Fibroblast of skin of scalp (primary cell): ENCODE measurements at places on chromosomes 2 and 18.

DNA sequence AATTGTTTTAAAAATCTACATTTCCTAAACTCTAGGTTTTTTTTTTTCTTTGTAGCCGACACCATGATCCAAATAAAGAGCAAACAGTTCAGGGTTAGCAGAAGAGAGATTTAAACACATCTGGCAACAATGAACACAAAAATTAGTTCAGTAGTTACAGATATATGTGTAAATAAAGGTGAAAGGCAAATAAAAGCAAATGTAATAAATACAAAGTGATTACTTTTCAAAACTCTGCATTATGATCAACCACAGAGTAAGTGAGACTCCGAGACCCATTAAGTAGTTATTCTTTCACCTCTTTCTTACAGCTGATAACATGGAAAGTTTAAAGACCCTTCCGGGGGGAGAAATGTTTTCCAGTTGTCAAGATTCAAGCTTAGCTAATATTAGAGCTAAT lies 716 bp downstream of the CALCRL start:
- DNase-seq, result no peak

DNA sequence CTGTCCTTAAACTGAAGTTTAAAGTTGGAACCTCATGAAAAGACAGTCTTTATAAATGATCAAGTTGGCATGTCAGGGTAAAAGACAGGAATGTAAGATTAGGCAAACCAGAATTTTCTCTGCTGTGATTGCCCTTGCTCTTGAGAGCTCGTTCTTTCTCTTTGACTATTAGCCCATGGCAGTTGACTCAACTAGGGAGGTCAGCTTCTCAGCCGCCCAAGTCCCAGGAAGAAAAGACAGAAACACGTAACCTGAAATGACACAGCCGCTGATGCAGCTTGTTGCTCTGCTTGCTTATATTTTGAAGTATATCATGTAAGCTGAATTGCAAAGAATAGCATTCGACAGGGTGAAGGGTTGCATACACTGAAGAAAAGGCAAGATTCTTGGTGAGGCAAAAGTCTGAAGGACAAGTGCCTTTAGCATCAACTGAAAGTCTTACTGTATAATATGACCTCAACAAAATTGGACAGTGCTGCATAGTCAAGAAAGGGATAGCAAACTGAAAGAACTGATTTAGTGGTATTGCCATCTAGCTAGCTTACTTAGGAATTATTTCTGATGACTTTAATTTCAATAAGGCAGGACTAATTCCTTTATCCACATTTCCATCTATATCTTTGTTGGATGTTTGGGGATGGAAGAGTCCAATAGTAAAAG lies 54.7 kb downstream of the ARHGAP15 start:
- DNase-seq, result no peak

DNA sequence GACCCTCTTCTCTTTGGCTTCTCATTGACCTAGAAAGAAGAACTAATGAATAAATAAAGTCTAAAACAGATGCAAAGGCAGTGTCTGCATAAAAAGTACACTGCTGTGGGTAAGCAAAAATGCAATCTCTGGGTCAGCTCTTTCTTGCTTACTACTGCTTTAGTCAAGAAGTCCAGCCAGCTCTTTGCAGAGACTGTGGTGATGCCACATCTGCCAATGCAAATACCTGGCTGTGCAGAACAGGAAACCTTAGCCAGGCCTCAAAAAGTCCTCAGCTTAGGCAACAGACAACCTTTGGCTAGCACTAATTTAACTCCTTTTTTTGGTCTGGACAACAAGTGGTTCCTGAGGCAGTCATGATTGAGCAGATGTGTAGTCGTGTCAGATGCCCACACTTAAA lies 73.6 kb upstream of the RND3 start:
- DNase-seq, result no peak

DNA sequence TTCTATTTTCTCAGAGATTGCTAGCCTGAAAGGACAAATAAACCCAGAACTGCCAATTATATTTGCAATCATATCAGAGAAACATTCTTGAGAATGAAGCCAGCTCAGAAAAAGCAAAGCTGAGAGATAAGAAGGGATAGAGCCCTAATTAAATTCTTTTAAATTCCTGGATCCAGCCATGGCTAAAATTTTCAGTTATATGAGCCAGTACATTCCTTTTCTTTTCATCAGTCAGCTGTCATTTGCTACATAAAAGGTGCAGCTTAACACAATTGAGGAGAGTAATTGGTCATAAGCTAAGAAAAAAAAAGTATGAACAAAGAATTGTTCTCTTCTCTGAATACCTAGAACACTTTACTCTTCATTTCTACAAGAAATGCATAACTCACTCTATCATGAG lies 303.5 kb upstream of the FIGN start:
- no peak for DNase-seq

DNA sequence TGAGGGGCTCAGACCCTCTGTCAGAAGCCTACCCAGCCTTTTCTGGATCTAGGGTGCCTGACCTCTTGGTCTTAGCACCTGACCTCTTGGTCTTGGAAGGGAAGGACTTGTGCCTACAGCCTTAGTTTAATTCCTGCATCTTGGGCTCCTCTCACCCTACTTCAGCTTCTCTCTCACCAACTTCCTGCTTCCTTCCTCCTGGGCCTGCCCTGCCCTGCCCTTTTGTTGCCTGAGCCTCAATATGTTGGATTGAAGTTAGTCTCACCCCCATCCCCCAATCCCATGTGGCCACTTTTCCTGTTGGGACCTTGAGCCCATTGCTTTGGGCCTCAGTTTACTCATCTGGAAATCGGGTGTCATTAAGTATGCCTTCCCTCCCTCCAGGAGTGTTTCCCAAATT lies 206.2 kb upstream of the SKOR2 start:
- DNase-seq, result no peak

- DNase-seq, result no peak
These were observed 632 bp downstream of the AFTPH start for GRCh38 chr2:64524604-64525316.

DNA sequence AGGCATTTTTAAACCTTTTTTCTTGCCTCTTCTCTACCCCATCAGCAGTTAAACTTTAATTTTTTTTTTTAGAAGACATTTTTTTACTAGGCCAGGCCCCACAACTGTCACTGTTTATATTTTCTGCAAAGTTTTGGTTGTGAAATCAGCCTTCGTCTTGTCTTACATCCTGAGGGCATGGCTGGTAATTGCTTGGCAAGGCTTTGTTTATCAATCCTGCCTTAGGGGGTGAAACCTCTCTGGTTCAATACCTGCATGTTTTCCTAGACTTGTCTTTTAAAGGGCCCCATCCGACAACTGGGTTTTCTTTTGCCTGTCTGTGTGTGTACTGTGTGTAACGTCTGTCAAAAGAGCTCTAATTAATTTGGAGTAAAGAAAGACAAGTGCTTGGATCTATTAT lies 330.0 kb upstream of the CWC22 start:
- DNase-seq, result no peak

DNA sequence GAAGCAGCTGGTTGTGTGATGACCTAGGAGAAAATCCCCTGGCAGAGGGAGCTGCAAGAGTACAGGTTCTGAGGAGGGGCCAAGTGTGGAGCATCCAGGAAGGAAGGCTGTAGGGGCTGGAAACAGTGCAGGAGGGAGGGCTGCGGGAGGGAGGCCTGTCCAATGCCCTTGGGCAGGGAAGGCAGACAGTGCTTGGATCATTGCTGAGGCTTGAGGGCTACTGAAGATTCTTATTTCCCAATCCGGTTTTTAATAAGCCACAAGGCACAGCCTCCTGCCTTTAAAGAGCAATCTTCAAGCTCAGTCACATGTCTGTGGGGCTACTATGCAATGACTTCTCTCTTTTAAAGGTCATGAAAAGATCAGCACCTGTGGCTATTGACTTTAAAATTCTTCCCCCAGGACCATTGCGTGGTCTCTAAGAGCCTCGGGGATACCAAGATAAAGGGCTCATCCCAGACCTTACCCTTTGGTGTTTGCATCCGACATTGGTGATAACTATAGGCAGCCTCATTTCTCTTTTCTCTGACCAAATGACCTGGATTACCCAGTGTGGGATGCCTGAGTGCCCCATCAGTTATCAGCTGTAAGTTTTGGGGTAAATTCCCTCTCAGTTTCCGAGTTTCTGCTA lies 149.6 kb downstream of the DOCK10 start:
- no peak for DNase-seq

GRCh38 chr18:32420084-32420750 lies 50.5 kb downstream of the GAREM1 start:
- no peak for DNase-seq

- DNase-seq, result no peak
These were observed 122.6 kb upstream of the PPP1CB start for GRCh38 chr2:28628987-28629386.

DNA sequence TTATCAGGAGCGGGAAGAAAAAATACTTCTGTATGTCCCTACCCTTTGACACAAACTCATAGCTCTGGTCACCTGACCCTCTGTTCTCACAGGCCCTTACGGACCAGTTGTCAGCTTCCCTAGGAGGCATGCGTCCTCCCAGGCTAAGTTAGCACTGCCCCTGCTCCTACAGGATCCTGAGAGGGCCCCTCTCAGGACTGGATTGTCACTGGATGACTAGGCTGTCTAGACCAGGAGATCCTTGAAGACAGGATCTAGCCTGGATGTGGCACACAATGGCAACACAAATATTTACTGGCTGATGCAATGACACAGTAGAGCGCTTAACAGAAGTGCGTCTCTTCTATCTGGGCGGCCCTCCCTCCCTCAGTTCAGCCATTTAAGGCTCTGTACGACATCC lies 7.7 kb downstream of the FAM228A start:
- DNase-seq, result no peak

DNA sequence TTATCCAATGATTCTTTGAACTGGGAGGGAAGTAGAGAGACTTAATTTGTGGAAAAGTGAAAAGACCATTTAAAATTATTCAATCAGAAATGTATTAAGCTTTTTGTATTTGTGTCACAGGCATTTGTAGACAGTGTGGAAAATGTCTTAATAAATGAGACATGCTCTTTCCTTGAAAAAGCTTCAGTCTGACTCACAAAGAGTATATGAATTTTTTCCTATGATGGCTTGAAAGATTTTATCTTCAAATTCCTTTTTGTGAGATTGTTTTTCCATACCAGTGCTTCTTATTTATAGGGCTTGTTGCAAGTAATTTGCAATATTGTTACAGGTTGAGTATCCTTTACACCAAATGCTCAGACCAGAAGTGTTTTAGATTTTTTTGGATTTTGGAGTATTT lies 39.5 kb downstream of the STON1 start:
- DNase-seq, result peak; percentile 33

DNA sequence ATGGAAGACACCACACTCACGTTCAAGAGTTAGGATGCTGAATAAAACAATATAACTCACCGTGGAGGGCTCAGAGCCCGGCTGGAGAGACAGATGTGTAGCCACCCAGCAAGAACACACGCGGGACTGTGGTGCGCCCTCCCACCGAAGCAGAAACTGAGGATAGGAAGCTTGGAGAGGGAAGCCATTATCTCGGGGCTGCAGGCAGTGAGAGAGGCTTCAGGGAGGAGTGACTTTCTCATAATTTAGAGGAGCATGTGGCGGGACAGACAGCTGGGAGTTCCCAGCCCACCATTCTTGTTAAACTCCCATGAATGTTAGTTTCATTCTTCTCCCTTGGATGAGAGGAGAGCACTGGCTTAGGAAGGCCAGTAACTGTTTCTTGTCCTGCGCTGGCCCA lies 96.4 kb downstream of the MAPRE2 start:
- DNase-seq, result no peak

DNA sequence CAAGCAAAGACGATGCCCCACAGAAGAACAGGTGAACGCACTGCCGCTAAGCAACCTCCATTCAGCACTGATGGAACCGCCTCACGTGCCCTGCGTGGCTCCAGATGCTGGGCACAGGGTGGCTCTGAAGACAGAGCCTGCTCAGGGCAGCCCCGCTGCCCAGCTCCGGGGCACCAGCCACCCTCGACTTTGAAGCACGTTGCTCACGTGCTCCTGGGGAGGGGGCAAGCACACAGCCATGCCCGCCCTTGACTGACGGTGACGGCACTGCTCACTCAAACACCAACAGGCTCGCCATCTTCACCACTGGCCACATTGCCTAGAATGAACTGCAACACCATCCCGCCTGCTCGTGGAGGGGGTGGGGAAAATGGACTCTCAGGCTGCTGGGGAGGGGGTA lies 251.3 kb downstream of the HDAC4 start:
- DNase-seq, result no peak

DNA sequence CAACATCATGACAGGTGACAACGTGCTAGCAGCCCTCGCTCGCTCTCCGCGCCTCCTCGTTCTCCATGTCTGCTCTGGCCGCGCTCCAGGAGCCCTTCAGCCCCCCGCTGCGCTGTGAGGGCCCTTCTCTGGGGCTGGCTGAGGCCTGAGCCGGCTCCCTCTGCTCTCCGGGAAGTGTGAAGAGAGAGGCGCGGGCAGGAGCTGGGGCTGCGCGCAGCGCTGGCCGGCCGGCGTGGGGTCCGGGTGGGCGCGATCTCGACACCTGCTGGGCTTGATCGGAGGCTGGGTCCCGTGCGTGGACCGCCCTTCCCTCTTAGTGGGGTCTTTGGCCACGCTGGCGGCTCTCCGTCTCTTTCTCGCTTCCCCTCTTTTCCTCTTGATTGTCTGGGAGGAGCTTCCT lies 195.5 kb downstream of the ANKRD30BL start:
- DNase-seq, result no peak

- DNase-seq, result no peak
These were observed 126.3 kb upstream of the OSR1 start for GRCh38 chr2:19484736-19485135.

DNA sequence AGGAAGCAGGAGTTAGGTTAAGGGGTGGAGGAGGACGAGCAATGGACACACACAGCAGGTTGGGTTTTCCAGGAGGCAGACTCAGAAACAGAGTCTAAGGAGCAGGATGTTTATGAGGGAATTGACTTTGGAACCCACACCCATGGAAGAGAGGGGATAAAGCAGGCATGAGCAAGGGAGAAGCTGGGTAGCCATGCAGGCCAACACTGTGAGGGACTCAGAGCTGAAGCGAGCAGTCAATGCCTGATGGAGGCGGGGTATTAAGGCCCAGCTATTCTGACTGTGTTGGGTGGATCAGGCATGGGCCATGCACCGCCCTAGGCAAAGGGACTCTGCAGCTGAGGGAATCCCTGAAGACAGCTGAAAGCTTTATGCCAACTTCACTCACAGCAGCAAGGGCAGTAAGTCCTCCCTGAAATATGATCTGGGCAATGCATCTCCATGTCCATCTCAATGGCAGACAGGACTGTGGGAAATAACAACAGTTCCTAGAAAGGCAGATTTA lies 37.6 kb downstream of the TEX51 start:
- DNase-seq, result no peak
